Foreskin keratinocyte (primary cell): ENCODE measurements at places on chromosomes 2 and 18.

- DNase-seq = no peak
Measured at GRCh38 chr2:131033786-131034121, 59.5 kb downstream of the FAM168B start.

- peak; percentile 75 for DNase-seq
Measured at GRCh38 chr2:69177785-69178636, 165.0 kb downstream of the ANTXR1 start.

DNA sequence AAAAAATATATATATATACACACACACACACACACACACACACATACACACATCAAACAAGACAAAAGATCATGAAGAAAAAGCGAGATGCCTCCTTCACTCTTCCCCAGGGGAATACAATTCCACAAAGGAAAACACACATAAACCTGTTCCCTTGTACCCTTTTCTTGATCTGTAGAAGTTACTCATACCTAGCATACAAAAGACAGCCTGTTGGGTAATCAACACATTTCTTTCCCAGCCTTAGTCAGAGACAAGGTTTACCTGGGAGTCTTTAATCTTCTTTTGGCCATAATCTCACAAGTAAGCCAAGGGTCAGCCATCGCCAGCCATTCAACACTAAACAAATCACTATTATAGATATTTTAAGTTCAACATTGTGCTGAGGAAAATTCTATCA is 407.0 kb downstream of the SUCLG1 start:
- peak; percentile 42 for DNase-seq

GRCh38 chr18:10025711-10026670 is 112.2 kb downstream of the VAPA start:
- no peak for DNase-seq

DNA sequence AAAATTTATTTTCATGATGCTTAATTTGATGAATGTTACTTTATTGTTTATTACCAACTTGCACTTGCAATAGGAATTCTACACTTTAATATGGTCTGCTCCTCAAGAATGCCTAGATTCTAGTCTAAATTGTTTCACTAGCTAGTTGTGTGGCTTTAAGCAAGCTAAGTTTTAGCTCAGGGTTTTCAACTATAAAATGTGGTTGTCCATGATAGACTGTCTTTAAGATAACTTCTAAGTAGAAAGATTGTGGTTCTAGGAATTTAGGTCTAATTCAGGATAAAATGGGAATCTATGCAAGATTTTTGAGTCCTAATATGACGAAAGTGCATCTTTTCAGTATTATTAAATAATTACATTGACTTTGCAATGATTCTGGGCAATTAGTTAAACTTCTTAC is 294.0 kb downstream of the PLCL1 start:
- no peak for DNase-seq

GRCh38 chr2:47072018-47072691 is 83.0 kb downstream of the STPG4 start:
- DNase-seq = no peak

GRCh38 chr2:232026910-232027309 is 65.4 kb downstream of the DIS3L2 start:
- DNase-seq = no peak

GRCh38 chr2:18610090-18610489 is 20.7 kb upstream of the NT5C1B start:
- DNase-seq = no peak

DNA sequence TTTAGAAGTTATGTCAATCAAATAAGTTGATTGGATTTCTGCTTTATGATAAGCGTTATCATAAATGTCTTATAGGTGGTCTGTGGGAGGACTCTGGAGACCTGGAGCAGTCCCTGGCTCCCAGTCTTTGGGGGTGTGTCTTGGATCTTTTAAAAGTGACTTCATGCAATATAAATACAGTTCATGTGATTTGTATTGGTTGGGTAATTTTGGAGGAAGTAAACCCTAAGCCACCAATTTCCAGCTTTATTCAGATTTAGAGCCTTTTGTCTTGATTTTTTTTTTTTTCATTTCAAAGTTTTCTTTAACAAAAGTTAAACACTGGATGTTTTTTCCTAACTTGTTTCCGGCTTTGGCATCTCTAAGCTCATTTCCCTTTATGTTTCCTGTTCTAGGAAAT is 68.8 kb downstream of the MAP4K4 start:
- DNase-seq = no peak

DNA sequence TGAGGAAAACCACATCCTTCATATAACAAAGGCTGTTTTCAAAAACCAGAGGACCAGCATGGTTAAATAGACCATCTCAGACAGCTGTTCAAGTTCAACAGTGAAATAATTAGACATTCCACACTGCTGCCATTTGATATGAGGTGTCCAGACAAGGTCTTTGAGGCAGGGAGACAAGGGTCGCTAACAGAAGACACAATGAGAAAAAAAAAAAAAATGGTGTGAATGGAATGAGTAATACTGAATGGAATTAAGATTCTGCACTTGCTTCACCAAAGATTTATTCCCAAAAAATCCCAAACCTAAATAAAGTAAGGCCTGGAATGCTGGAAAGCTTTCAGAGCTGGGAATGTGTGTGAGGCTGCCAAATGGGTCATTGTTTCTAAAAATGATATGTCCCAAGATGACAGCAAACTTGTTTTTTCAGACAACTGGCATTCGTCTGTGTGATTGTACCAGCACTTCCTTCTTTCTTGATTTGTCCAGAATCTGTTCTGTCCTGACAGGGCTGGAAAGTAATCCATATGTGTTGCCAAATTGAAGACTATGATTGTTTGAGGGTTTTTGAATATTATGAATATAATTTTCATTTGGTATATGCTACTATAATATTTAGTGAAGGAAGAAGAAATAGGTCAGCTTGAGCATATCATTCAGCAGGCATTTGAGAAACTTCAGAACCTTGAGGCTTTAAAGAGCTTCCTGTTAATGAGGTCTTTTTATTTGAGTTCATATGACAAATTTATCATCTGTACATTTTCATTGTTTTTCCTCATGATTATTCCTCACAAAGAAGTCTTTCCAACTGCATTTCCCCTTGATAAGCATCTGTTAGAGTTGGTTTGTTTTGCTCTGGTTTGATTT is 85.2 kb upstream of the ITGA4 start:
- peak; percentile 22 for DNase-seq

GRCh38 chr2:47008381-47009252 is 93.0 kb upstream of the MCFD2 start:
- DNase-seq = no peak

DNA sequence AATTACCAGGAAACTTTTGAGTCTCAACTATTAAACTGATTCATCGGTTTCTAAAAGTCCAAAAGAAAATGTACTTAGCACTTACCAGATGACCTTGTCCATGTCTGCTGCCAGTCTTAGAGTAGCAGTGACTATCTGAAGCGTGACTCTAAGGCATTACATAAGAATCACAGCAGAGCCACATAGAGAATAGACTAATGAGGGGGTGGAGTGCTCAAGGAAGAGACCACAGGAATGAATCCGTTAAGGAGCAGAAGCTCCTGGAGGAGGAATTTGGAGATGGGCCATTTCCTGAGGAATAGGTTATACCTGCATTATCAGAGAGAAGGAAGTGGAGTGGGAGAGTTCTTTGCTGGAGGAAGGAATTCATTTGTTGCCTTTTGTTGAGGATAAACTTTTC is 116.0 kb downstream of the MAP3K20 start:
- peak; percentile 77 for DNase-seq

- DNase-seq = no peak
Measured at GRCh38 chr2:157782057-157782845, 93.9 kb downstream of the ACVR1 start.
